Umbilical cord (tissue), 2 donors: ENCODE measurements at places on chromosomes 1 and 21. TPM values are rescaled to one million over a fixed set of nuclear protein-coding genes. Genes with fewer than 3 reads are reported as not detected.
A peak's percentile ranks its signal among the peaks of the same experiment; 100 is the strongest.

DNA sequence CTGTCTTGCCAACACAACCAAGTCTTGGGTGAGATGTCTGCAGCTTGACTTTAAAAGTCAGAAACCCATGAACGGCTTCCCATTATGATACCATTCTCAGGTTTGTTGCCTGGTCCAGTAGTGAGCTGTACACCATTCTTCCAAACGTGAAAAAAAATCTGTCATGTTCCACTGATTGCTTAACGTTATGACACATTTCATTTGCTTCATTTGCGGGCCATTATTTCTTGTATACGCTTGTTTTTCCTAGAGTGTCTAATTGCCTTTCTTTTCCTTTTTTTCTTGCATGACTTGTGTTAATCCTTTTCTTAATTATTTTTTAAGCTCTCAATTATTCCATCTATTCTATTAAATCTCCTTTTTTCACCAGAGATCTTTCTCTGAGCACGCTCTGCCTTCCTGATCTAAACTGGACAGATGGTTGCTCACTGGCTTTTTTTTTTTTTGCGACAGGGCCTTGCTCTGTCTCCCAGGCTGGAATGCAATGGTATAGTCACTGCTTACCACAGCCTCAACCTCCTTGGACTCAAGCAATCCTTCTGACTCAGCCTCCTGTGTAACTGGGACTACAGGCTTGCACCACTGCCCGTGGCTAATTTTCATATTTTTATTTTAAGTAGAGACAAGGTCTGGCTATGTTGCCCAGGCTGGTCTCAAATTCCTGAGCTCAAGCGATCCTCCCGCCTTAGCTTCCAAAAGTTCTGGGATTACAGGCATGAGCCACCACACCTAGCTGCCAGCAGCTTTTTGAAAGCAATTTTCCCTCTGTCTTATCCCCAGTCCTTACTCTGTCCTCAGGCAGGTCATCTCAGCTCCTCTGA, 31.7 kb upstream of the CAMTA1 start:
- DNase-seq = no peak

- peak; percentile 56 for DNase-seq
Measured at GRCh38 chr1:183270541-183271141, 84.6 kb downstream of the LAMC2 start.

GRCh38 chr1:182348961-182349747, 42.4 kb downstream of the GLUL start:
- peak; percentile 37 for DNase-seq

- DNase-seq = peak; percentile 88
Measured at GRCh38 chr1:119327450-119328155, 41.0 kb upstream of the HAO2 start.

DNA sequence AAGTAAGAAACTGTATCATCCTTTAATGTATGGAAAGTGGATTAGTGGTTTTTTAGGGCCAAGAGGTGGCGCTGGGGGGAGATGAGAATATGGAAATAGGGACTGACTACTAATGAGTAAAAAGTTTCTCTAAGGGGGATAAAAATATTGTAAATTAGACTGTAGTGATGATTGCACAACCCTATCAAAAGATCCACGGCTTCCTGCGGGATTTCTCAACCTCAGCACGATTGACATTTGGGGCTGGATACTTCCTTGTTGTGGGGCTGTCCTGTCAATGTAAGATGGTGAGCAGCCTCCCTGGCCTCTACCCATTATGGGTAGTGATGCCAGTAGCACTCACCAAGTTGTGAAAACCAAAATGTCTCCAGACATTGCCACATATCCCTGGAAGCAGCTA, 36.0 kb upstream of the PRDM2 start:
- no peak for DNase-seq

- DNase-seq = no peak
Measured at GRCh38 chr1:239771550-239771949, 320.1 kb upstream of the FMN2 start.

- DNase-seq = no peak
Measured at GRCh38 chr1:54583871-54584270, 35.8 kb downstream of the ACOT11 start.

DNA sequence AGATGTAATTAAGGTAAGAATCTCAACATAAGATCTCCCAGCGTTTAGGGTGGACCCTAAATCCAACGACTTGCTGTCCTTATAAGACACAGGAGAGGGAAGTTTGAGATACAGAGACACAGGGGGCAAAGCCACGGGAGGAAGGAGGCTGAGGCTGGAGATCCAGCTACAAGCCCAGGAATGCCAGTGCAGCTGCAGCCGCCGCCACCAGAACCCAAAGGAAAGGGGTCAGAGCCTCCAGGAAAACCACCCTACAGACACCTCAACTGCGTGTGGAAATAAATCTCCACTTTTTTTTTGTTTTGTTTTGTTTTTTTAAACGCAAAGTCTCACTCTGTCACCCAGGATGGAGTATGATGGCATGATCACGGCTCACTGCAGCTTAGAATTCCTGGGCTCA, 12.1 kb upstream of the TFF1 start:
- no peak for DNase-seq

- DNase-seq = no peak
Measured at GRCh38 chr1:84795213-84795612, 97.8 kb downstream of the LPAR3 start.

DNA sequence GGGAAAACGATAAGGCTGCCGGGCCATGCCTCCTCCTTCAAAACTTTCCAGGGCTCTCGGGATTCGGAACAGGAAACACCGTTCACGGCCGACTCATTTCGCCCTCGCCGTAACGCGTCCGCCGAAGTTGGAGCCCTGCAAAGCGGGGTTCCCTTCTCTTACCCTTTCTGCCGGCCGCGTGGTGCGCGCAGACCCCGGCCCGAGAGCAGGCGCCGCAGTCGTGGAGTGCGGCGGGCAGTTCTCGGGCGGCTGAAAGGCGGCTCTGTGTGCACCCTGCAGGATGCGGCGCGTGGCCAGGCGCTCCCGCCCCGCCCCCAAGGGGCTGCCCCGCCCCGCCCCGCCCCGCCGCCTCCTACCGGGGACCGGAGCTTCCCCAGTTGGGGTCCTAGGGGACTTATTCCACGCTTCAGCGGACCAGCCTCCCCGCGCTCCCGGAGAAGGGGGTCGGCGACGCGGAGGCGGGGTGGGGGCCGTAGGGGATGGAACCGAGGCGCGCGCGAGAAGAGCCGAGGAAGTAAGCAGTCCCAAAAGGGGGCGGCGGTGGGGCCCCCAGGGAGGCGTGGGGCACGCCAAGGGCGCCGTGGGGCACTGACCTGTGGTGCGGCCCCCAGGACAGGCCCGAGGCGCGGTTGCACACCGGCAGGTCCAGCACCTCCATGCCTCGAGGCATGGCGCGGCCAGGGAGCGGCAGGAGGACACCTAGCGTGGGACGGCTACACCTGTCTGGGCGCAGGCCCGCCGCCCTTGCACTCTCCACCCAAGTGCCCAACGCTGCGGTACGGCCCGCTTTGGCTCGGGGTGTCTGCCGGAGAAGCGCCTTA, at the start of gene MCOLN2:
TSS of gene MCOLN2 (minus strand) at position 268 of the 821 bp plus-strand sequence. CDS start at position 27, 241 bp downstream.
- DNase-seq = peak; percentile 16

GRCh38 chr1:184838504-184838951, 83.9 kb upstream of the EDEM3 start:
- DNase-seq = peak; percentile 96

GRCh38 chr1:183070234-183070922, 47.2 kb downstream of the LAMC1 start:
- no peak for DNase-seq

- peak; percentile 88 for DNase-seq
Measured at GRCh38 chr1:116377541-116378529, 4.8 kb downstream of the ATP1A1 start.

DNA sequence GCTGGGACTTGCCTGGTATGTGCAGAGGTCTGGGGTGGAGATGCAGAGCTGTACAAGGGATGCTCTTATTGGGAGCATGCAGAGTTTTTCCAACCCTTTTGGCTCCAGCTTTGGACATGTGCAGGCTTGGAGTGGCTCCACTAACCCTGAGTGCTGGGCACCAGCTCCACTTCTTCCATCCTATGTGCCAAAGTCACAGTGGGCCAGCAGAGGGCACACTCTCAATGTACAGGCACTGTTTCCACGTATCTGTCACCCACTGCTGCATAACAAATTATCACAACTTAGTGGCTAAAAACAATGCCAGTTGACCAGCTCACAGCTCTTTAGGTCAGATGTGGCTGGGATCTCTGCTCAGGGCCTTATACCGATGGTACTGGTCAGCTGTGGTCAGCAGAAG, 631.8 kb downstream of the AJAP1 start:
- no peak for DNase-seq

DNA sequence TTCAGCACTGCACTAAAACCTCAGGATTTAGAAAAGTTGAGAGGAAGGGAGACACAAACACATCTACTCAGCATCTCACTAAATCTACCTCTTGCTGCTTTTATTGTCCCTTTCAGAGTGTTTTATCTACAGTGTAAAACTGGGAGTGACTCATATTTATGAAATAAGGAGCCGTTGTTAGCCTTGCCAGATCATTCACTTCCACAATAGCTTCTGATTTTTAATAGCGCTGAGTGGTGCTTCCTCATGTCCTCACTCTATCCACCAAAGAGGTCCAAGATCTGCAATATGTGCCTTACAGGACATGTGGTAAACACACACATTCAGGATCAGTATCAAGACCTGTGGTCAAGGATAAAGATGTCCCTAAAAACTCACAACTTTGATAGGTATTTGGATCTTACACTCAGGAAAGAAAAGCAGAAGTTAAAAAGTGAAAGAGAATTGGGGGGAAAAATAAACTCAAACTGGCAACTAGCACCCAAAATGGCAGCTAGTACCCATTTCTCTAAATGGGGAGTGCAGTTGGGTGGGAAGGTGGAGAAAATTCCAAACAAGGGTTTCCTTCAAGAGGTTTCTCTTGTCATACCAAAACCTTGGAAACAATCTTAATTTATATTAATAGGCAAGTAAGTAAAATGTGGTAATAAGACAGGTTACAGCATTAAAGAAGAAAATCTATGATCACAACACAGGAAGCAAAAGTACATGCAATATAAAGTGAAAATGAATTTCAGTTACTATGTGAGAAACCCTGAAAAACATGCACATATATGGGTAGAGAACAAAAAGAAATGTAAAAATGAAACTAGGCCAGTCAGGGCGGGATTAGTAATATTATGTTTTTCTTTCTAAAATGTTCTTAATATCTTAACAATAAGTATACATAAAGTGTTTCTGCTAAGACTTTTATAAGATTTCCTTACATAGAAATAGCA, 15.9 kb downstream of the DUSP10 start:
- DNase-seq = peak; percentile 20

DNA sequence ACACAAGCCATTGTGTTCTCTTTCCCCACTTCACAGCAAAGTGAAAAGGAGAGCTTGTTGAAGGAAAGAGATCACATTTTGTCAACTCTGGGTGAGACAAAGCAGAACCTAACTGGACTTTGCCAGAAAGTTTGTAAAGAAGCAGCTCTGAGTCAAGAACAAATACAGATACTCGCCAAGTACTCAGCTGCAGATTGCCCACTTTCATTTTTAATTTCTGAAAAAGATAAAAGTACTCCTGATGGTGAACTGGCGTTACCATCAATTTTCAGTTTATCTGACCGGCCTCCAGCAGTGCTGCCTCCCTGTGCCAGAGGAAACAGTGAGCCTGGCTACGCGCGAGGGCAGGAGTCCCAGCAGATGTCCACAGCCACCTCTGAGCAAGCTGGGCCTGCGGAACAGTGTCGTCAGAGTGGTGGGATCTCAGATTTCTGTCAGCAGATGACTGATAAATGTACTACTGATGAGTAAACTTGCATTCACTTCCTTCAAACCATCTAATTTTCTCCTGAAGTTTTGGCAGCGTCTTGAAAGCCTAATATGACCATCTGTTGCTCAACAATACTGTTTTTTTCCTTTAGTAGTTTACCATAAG, 43.7 kb downstream of the BACH1 start:
- no peak for DNase-seq

GRCh38 chr1:111275079-111275478, 15.6 kb upstream of the CHIA start:
- DNase-seq = no peak

The BMP8B gene
- 0.48 TPM for total RNA-seq

The TMEM52 gene
- total RNA-seq = not detected

The KIF1B gene
- 40.4 TPM for total RNA-seq

The CRYAA gene
- not detected for total RNA-seq

The FCGR3A gene
- 26.2 TPM for total RNA-seq

The L1TD1 gene
- 4.6 TPM for total RNA-seq

The SEC16B gene
- total RNA-seq = 9.6 TPM

The RNU1-1 gene
- under 0.01 TPM for total RNA-seq

The GSTM1 gene
- total RNA-seq = 23.8 TPM

The SSR2 gene
- 355 TPM for total RNA-seq

The SLC27A3 gene
- total RNA-seq = 22.9 TPM

The NEK7 gene
- total RNA-seq = 302 TPM

The LAMC1 gene
- 585 TPM for total RNA-seq

The PEAR1 gene
- total RNA-seq = 1.9 TPM

The MPL gene
- total RNA-seq = not detected

The AVPR1B gene
- total RNA-seq = 0.72 TPM

The LCE3D gene
- total RNA-seq = 2.4 TPM
